ENCODE measurements at places on chromosomes 1 and 21.

DNA sequence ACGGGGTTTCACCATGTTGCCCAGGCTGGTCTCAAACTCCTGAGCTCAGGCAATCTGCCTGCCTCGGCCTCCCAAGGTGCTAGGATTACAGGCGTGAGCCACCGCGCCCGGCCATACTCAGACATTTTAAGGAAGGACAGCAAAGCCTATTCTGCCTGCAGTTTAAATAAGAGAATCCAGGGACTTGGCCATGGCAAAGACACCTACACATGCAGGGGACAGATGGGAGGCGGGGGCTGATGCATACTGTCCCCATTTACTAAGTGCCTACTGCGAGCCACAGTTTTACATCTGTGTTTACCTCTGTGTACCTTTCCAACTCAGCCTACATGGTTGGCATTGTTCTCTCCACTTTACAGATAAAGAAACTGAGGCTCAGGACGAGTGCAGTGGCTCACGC, 25.4 kb downstream of the LDLRAD2 start:
- H3K4me3 ChIP-seq: no peak overlapping the region
- ATAC-seq: no peak
- H3K36me3 ChIP-seq: peaks cover 100% of the 10 kb centered on the region

GRCh38 chr1:202798792-202799331, 9.4 kb downstream of the KDM5B start:
- H3K36me3 ChIP-seq: no peaks in the 10 kb centered on the region
- no peaks in the 10 kb centered on the region for H3K27me3 ChIP-seq
- H3K27ac ChIP-seq: no peak overlapping the region
- H3K4me3 ChIP-seq: no peak overlapping the region
- no peak for ATAC-seq

- H3K27ac ChIP-seq: no peak overlapping the region
- H3K27me3 ChIP-seq: peaks cover 9% of the 10 kb centered on the region
- H3K4me3 ChIP-seq: no peak overlapping the region
Measured at GRCh38 chr1:147852706-147853225, 49.8 kb upstream of the GJA8 start.

DNA sequence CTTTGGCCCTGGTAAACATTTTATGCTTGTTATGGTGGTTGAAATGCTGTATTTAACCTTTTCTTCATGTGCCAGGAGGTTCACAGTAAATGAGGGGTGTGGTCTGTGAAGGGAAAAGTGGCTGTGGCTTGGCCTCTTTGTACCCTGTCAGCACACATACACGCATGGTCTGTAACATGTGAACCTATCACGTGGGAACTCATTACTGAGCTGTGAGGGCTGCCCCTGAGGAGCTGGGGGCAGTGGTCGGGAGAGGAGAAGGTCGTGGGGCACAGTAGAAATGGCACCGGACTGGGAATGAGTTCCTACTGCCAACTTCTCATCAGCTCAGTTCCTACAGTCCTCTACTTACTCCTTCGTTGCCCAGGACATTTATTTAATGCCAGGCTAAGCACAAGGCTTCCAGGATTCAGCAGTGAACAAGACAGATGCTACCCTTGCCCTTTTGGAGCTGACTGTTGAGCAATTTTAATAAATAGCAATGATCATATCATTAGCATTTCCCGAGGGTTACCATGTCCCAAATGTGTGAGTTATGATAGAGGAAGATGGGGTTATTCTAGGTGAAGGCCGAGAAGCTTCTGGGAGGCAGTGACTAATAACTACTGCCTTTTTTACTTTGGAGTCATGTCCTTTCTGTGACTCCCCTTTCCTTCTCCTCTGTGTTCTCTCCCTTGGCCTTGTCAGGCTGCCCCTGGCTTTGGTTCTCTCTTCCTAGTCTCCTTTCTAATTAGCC, 38.8 kb downstream of the DDR2 start:
- peak overlapping the region; percentile 79 for H3K27ac ChIP-seq
- no peaks in the 10 kb centered on the region for H3K36me3 ChIP-seq
- no peaks in the 10 kb centered on the region for H3K27me3 ChIP-seq
- H3K4me1 ChIP-seq: peaks cover 22% of the 10 kb centered on the region

DNA sequence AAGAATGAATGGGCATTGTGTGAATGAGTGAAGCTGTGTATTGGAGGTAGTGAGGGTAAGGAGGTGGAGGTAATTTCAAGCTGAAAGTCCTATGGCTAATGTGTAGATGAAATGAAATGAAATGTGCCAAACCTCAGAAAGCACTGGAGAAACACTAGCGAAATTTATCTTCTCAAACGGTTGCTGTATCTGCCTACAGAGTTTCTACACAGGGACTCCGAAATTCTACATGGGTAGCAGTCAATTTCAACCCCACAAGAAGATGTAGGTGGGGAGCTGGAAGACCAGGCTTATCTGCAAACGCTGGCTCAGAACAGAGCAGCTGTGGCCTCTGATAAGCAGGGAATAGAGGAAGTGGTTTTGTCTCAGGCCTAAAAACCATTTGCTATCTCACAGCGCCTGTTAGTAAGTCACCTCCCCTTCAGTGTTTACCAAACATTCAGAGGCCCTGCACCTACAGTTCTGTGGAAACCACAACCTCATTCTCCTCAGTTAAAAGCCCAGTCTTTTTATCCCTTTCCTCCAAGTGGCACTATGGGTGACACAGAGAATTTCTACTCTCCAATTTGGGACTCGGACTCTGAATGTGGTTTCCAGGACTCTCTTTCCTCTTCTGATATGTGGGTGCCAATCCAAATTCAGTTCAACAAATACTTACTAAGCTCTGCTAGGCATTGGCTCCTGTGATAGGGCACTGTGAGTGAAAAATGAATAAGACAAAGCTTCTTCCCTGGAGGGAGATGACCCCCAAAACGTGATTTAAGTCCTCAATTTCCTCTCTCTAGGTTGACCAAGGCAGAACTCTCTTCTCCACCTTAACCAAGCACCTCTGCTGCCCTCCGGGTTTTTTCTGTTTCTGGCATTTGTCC, 17.2 kb upstream of the SLAMF6 start:
- H3K27me3 ChIP-seq: no peaks in the 10 kb centered on the region
- H3K4me3 ChIP-seq: no peak overlapping the region

GRCh38 chr1:241551759-241552638, 19.8 kb downstream of the KMO start:
- H3K4me3 ChIP-seq: no peak overlapping the region
- peak; percentile 60 for ATAC-seq
- H3K27ac ChIP-seq: no peak overlapping the region
- no peaks in the 10 kb centered on the region for H3K36me3 ChIP-seq
- no peaks in the 10 kb centered on the region for H3K27me3 ChIP-seq

GRCh38 chr1:240462277-240462676, 149.7 kb downstream of the GREM2 start:
- no peaks in the 10 kb centered on the region for H3K36me3 ChIP-seq
- H3K27me3 ChIP-seq: no peaks in the 10 kb centered on the region
- no peaks in the 10 kb centered on the region for H3K4me1 ChIP-seq
- no peak for ATAC-seq

DNA sequence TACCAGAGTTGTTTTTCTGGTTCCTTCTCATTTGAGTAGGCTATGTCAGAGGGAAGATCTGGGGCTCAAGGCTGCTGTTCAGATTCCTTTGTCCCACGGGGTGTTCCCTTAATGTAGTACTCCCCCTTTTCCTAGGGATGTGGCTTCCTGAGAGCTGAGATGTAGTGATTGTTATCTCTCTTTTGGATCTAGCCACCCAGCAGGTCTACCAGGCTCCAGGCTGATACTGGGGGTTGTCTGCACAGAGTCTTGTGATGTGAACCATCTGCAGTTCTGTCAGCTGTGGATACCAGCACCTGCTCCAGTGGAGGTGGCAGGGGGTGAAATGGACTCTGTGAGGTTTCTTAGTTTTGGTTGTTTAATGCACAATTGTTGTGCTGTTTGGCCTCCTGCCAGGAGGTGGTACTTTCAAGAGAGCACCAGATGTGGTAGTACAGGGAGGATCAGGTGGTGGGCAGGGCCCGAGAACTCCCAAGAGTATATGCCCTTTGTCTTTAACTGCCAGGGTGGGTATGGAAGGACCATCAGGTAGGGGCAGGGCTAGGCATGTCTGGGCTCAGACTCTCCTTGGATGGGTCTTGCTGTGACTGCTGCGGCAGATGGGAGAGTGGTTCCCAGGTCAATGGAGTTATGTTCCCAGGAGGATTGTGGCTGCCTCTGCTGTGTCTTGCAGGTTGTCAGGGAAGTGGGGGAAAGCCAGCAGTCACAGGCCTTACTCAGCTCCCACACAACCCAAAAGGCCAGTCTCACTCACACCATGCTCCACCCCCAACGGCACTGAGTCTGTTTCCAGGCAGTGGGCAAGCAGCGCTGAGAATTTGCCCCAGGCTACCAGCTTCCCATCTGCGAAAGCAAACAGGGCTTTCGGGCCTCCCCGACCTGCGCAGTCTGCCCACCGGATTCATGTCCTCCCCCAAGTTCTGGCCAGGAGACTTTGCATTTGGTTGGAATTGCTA, 64.2 kb downstream of the SERINC2 start:
- no peak overlapping the region for H3K27ac ChIP-seq
- H3K4me1 ChIP-seq: no peaks in the 10 kb centered on the region
- H3K4me3 ChIP-seq: no peak overlapping the region
- H3K27me3 ChIP-seq: no peaks in the 10 kb centered on the region
- ATAC-seq: no peak

DNA sequence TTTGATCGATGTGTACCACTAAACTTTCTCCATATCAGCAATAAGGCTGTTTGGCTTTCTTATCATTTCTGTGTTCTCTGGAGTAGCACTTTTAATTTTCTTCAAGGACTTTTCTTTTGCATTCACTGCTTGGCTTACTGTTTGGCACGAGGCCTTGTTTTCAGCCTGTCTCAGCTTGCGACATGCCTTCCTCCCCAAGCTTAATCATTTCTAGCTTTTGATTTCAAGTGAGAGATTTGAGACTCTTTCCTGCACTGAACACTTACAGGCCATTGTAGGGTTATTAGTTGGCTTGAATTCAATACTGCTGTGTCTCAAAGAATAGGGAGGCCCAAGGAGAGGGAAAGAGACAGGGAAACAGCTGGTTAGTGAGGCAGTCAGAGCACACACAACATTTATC, 120.6 kb upstream of the KCND3 start:
- H3K27me3 ChIP-seq: no peaks in the 10 kb centered on the region
- no peak for ATAC-seq
- H3K4me1 ChIP-seq: no peaks in the 10 kb centered on the region
- no peaks in the 10 kb centered on the region for H3K36me3 ChIP-seq
- no peak overlapping the region for H3K27ac ChIP-seq

- H3K27me3 ChIP-seq: peaks cover 38% of the 10 kb centered on the region
- no peaks in the 10 kb centered on the region for H3K4me1 ChIP-seq
- H3K36me3 ChIP-seq: no peaks in the 10 kb centered on the region
- no peak for ATAC-seq
- H3K4me3 ChIP-seq: no peak overlapping the region
Measured at GRCh38 chr1:230633469-230633868, 8.8 kb upstream of the COG2 start.

DNA sequence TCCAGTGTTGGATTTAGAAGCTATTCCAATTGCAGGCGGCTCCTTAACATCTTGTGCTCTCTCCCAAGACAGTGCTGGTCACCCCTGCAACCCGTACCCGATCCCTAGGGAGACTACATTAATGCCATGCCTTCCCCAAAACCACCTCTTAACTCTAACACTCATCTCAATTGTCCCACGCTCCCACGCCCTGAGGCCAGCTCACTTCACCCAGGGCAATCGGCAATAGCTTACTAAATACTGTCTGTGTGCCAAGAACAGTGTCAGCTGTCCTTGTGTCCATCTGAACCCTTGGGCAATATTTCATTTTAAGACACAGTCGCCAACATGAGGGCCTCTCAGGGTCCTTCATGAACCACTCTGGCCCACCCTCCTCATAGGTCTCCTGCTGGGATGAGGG, 13.9 kb downstream of the C1orf198 start:
- H3K27me3 ChIP-seq: no peaks in the 10 kb centered on the region
- H3K27ac ChIP-seq: no peak overlapping the region
- peaks cover 6% of the 10 kb centered on the region for H3K4me1 ChIP-seq
- no peak for ATAC-seq
- H3K4me3 ChIP-seq: no peak overlapping the region

GRCh38 chr1:10001016-10001665, 4.1 kb downstream of the RBP7 start:
- ATAC-seq: no peak
- no peaks in the 10 kb centered on the region for H3K36me3 ChIP-seq
- no peak overlapping the region for H3K4me3 ChIP-seq
- no peak overlapping the region for H3K27ac ChIP-seq

DNA sequence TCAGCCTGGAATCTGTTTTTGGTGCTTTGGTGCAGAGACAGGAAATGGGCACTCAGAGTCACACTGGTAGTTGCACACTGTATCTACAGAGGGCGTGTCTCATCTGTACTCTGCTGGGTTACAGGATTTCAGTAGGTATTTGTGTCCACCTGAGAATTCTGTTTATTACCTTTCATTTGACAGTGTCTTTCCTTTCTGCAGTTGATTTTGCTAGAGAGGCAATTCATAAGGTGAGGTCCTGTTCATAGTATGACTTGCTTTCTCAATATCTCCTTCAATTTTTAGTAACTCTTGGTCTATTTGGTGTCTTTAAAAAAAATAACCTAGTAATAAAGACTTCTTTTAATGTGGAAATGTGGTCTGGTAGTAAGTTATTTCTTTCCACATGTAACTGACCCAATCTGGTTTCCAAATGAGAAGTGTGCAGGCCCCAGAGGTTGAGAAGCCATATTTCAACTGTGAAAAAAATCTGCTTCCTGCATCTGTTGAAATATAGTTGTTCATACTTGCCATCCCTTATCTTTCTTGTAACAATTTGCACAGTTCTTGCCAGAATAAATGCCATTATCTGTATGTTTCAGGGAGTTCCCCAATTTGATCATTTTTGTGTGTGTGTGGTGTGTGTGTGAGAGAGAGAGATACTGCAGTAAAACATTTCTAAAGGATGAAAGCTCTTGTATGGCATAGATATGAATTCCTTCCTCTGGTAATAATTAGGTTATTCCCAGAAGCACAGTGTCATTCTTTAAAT, 78.4 kb upstream of the DNAJC6 start:
- no peak overlapping the region for H3K4me3 ChIP-seq
- ATAC-seq: no peak
- no peak overlapping the region for H3K27ac ChIP-seq
- no peaks in the 10 kb centered on the region for H3K4me1 ChIP-seq
- H3K27me3 ChIP-seq: no peaks in the 10 kb centered on the region
- H3K36me3 ChIP-seq: peaks cover 13% of the 10 kb centered on the region

DNA sequence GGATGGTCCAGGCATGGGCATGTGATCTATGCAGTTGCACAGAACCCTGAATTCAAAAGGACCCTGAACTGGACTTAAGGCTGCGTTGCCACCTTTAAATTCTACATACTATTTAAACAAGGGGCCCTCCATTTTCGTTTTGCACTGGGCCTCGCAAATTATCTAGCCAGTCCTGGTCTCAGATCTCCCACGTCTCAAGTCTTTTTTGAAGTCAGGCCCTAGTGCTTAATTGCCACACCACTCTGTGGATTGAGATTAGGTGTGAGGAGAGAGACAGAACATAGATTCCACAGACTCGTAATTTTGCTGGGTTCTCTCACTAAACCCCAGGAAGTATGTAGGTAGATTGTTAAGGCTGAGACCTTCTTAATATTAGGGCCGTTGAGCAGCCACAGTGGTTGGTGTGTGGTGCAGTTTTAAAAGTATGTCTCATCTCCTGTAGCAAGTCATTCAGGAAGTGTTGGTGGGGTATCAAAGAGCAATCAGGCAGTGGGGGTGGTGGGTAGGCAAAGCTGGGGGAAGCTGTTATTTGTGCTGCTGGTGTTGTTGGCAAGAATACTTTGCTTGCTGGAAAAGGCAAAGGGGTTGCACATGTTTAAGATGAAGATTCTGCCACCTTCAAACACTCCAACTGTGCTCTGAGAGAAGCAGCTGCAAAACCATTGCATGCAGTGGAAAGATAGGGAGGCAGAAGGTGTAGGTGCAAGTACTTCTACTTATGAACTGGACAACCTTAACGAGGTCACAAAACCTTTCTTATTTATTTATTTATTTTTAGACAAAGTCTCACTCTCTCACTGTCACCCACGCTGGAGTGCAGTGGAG, 11.2 kb downstream of the CD84 start:
- no peak overlapping the region for H3K4me3 ChIP-seq
- ATAC-seq: no peak
- H3K27ac ChIP-seq: no peak overlapping the region
- H3K36me3 ChIP-seq: no peaks in the 10 kb centered on the region
- no peaks in the 10 kb centered on the region for H3K4me1 ChIP-seq
